ENCODE measurements at places on chromosomes 3 and 15.

DNA sequence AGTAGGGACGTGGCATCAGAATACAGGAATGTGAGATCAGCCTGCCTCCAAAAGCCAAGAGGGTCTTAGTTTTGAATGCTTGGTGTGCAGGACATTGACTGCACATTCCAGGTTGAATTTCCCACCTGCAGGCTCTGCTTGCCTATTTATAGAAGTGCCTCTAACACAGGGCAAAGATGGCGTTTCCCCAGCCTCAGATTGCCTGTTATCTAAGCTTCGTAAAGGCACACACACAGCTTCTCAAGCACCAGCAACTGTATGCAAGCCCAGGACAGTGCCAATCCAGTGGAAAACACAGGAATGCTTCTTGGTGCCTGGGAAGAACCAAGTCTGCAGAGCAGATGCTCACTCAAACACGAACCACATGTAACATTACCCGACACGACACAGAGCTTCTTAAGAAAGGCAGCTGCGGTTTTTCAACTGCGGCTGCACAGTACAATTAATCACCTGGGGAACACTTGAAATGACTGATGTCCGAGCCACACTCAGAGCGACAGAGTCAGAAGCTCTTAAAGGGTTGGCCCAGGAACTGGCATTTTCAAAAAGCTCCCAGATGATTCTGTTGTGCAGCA, 90.0 kb upstream of the ANKRD34C start:
- DNase-seq, result no peak

- no peak for DNase-seq
These were observed 112.0 kb downstream of the SOX2 start for GRCh38 chr3:181823716-181824115.

- DNase-seq, result no peak
These were observed 4.9 kb downstream of the PLOD2 start for GRCh38 chr3:146156095-146156494.

- DNase-seq, result no peak
These were observed 33.6 kb downstream of the TRIM42 start for GRCh38 chr3:140711390-140712035.

DNA sequence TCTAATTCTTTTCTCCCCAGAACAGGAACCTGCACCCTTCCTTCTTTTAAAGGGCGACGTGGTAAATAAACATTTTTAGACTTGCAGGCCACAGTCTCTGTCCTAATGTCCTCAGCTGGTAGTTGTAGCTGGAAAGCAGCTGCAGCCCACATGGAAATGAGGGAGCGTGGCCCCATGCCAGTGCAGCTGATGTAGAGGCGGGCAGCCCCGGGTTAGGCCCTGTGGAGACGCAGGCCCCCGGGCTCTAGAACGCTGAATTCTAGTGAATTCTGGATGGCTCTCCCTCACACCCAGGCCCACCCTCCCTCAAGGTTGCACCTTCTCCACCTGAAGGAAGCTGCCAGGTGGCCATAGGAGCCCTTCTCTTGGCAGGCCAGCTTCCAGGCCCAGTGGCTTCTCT, 52.3 kb downstream of the PGPEP1L start:
- DNase-seq, result no peak

DNA sequence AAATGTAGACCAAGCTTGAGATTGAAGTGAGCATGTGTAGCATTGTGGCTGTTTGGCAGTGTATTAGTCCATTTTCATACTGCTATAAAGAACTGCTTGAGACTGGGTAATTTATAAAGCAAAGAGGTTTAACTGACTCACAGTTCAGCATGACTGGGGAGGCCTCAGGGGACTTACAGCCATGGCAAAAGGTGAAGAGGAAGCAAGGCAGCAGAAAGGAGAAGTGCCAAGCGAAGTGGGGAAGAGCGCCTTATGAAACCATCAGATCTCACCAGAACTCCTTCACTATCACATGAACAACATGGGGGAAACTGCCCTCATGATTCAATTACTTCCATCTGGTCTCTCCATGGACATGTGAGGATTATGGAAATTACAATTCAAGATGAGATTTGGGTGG, 8.6 kb upstream of the CERS3 start:
- no peak for DNase-seq

DNA sequence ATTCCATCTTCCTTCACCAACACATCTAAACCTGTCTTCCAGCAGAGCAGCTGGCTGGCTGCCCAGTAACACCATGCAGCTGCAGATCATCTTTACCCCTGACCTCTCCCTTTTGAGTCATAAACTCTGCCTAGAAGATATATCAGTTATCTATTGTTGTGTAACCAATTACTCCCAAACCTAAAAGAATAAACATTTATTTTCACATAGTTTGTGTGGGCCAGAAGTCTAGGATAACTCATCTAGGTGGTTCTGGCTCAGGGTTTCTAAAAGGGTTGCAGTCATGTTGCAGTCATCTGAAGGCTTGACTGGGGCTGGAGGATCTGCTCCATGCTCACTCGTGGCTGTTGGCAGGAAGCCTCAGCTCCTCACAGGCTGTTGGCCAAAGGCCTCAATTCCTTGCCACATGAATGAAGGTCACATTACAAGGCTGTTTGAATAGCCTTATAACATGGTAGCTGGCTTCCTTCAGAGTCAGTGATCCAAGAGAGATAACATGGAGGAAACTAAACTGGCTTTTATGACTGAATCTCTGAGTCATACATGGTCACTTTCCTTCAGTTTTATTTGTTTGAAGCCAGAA, 92.8 kb downstream of the GOLIM4 start:
- no peak for DNase-seq

DNA sequence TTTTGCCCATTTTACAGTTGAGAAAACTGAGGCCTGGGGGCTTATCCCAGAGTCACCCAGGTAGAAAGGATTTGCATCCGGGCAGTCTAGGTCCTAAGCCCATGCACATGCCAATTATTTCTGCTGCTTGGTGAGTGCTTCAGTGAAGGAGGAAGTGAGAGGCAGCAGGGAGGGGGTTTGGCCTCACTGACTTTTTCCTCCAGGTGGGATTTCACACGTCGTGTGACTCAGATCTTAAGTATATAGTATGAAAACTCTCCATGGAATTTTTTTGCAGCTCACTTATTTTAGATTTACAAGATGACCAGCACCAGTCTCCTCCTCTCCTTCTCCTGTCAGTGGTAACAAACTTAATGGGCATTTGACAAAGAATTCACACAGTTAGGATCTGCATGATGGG, 4.6 kb downstream of the ITGA11 start:
- DNase-seq, result no peak

- DNase-seq, result no peak
These were observed 239.9 kb upstream of the ATP10A start for GRCh38 chr15:26103002-26103404.

GRCh38 chr15:66092053-66093016, 161.2 kb downstream of the MEGF11 start:
- no peak for DNase-seq

- DNase-seq, result no peak
These were observed 127.6 kb downstream of the TBL1XR1 start for GRCh38 chr3:177069514-177070329.

DNA sequence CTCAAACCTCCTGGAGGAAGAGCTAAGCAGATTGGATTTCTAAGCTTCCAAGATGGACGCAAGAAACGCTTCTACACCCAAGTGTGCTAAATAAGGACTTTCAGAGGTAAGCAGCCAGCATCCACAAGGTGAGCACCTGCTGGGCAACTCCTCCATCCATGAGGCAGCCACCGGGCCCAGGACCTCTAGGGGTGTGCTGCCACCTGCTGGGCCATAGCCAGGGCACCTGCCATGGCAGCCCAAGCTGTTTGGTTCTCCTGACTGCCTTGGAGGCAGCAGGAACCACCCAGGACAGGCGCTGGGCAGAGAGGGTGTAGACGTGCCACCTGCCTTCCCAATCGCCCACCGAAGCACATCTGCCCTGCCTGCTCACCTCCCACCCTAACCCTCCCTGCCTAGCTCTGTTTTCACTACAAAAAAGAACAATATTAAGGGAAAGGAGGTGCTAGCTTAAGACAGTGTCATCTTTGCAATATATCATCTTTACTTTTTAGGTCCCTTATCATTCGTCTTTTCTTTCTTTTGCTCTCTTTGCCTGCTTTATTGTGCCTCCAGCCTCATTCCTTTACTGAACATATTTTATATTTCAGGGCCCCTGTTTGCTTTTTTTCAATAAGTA, 12.9 kb downstream of the C15orf62 start:
- DNase-seq, result peak; percentile 68

GRCh38 chr15:83356501-83357399, 72.3 kb upstream of the BNC1 start:
- no peak for DNase-seq

GRCh38 chr15:66938114-66938830, 127.1 kb upstream of the SMAD3 start:
- no peak for DNase-seq

GRCh38 chr3:126851934-126852333, 131.0 kb upstream of the PLXNA1 start:
- DNase-seq, result no peak

GRCh38 chr15:75677465-75678323, 30.0 kb downstream of the SNX33 start:
- DNase-seq, result no peak

DNA sequence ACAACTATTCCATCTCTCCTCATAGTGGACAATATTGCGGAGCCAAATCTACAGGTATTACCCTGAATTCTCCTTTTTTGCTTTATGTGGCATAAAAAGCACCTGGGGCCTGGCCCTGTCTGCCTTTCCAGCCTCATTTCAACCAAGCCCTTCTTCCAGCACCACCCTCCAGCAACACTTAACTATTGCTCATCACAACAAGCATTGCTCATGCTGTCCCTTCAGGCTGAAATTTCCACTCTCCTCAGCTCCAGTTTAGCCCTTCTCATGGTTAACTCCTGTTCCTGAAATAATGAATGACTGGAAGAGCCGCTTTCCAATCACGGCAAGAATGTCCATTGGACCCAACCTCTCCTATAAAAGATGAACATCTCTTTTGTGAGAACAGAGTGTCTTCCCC, 107.4 kb downstream of the P2RY1 start:
- no peak for DNase-seq

DNA sequence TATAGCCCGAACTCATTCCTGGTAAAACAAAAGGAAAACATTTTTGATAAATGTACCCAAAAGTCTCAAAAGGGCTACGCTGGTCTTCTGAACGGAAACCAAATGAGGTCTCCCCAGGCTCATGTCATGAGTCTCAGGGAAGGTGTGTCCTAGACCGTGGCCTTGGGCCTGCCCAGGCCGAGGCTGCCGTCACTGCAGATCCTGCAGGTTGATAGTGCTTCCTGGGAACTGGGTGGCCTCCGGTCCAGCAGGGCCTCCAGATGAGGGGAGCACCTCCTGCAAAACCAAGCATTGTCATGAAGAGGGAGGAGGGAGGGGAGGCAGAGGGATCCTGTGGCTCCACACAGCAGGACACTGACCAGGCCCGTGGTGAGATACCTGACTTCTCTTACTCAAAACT, 37.5 kb downstream of the ZXDC start:
- no peak for DNase-seq

DNA sequence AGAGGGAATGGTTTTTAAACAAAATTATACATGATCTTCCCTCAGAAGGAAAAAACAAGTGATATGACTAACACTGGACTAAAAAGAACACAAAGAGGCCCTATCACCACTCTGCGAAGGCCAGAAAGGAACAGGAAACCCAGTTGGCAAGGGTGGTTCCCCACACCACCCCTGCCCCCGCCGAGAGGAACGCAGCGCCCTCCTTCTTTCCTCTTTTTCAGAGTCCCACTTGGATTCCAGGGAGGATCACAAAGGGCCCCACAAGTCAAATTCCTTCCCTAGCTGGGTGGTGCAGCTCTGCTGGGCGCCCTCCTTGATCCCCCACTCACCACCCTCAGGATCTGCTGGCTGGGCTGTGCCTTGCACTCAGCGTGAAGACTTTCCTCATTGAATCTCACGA, 29.8 kb downstream of the PLA1A start:
- no peak for DNase-seq

DNA sequence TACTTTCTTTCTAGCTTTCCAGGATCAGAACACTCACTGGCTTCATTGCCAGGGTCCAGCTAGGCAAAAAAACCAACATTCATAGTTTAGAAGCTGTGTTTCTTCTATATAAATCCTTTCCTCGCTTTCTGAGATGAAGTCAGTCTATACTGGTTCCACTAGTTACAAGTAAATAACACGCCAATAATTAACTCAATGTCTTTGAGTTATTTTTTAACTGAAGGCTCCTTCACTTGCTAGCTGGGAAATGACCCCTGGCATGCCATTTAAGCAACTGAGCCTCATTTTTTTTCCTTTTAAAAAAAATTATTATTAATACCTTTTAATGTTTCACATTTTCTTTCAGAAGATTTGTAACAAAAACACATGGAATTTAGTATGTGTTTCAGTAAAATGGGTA, 2.1 kb upstream of the CCDC174 start:
- no peak for DNase-seq

GRCh38 chr3:49536875-49537533, 17.3 kb upstream of the BSN start:
- no peak for DNase-seq

DNA sequence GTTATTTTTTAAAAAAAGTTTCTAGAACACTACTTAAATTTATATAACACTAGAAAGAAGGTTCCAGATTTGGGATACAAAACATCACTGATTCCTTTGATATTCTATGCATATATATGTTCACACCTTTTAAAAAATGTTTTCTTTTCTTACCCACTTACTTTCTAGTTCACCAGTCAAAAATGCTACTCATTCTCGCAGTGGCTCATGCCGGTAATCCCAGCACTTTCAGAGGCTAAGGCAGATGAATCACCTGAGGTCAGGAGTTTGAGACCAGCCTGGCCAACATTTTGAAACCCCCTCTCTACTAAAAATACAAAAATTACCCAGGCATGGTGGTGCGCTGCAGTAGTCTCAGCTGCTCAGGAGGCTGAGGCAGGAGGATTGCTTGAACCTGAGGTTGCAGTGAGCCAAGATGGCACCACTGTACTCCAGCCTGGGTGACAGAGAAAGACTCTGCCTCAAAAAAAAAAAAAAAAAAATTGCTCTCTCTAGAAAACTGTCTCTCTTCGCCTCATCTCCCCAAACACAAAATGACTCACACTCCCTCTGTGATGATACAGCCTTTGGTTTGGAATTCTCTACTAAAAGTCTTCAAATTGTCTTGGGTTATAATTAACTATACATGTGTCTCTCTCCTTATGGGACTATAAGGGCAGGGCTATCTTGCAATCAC, 52.6 kb upstream of the TGFBR2 start:
- DNase-seq, result no peak

DNA sequence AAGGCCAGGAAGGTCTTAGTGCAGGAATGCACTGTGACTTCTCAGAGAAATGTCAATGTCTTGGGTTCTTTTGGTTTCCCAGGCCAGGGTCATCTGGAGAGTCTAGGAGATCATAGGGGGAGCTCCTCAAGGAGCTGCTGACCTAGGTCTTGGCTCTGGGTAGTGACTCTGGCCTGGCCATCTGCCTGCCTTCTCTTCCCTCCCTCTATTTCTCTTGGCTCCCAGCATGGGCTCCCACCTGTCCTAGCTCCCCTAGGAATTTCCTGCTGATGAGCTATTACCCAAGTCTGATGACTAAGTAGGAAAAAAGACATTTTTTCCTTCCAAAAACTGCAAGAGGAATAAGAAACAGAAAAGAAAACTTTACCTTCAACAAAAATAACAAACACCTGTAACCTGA, 57.4 kb downstream of the BSN start:
- DNase-seq, result no peak

Data from effector memory CD4-positive, alpha-beta T cell (primary cell).